ENCODE measurements at places on chromosomes 7 and 10.

DNA sequence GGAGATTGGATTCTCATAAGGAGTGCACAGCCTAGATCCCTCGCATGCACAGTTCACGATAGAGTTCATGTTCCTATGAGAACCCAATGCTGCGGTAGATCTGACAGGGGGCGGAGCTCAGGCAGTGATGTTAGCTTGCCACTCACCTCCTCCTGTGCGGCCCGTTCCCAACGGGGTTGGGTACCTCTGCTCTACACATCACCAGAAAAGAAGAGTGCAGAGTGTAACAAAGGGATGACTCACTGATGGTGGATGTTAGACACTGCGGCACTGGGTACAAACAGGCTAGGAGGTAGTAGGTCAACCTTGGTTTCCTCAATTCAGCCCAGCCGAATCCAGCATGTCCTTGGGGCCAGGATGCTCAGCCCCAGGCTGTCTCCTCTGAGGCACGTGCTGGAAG is 66.8 kb upstream of the CHST15 start:
- DNase-seq = no peak

- DNase-seq = no peak
Measured at GRCh38 chr7:18829858-18830285, 287.6 kb downstream of the TWIST1 start.

DNA sequence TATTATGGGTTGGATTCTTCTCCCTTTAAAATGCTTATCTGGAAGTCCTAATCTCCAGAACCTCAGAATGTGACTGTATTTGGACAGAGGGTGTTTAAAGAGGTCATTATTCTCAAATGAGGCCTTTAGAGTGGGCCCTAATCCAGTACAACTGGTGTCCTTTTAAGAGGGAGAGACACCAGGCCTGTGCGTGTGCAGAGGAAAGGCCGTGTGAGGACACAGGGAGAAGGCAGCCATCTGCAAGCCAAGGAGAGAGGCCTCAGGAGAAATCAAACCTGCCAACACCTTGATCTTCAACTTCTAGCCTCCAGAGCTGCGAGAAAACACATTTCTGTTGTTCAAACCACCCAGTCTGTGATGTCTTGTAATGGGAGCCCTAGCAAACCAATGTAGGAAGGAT is 235.4 kb upstream of the MYO3A start:
- no peak for DNase-seq

- DNase-seq = no peak
Measured at GRCh38 chr10:118965096-118965495, 64.4 kb upstream of the NANOS1 start.

- no peak for DNase-seq
Measured at GRCh38 chr10:33365871-33366411, 31.5 kb upstream of the NRP1 start.

DNA sequence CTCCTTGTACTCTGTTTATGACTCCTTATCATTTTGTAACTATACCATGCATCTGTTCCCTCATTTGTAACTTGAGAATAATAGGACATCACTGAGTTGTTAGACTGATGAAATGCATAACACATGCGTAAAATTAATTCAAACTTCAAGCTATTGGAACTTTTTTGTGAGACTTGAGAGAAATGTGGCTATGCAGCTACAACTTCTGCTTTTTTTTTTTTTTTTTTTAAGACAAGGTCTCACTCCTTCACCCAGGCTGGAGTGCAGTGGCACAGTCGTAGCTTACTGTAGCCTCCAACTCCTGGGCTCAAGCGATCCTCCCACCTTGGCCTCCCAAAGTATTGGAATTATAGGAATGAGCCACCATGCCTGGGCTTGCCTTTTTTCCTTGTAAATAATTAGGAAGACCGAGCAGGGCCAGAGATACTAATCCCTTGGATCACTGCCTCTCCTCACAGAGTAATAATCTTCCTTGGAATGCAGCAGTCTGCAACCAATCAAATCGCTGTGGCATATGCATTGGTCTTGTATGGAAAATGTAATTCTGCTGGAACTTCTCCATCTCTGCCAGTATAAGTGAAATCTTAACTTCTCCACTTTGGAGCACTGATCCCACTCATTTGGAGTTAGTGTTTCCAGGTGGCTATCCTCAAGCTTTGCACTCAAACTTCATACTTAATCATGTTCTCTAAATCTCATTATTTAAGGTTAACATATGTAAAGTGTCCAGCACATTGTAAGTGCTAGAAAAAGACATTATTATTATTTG is 2.0 kb upstream of the PANK1 start:
- no peak for DNase-seq

- no peak for DNase-seq
Measured at GRCh38 chr7:127901895-127902703, 129.1 kb downstream of the LRRC4 start.

DNA sequence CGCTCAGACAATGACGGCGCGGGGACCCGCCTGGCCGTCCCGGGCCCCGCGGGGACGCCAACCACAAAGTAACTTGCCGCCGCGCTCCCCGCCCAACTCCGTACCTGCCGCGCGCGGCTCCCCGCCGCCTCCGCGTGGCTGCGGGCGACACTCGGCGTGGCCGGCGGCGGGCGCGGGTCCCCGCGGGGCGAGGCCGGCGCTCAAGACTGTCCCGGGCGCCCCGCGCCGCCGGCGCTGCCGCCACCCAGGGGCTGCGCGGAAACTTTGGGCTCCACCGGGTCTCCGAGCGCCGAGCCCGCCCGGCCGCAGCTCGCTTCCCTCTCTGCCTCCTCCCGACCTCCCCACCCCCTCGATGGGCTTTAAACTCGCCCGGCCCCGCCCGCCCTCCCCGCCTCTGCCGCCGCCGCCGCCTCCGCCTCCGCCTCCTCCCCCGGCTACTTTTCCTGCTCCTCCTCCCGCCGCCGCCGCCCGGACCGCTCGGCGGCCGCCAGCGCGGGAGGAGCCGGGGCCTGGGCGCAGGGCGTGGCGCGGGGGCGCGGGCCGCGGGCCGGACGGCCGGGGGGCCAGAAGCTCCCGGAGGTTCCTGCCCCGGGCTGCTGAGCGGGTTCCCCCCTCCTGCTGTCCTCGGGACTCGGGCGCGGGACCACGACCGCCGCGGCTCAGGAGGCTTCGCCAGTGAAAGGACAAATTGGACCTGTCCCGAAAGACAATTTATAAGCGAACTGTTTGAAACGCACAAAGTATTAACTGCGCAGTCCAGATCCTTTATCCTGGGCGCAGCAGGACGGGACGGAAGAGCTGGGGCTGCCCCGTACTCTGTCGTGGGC is 10.6 kb upstream of the GRB10 start:
- peak; percentile 33 for DNase-seq

- DNase-seq = no peak
Measured at GRCh38 chr7:43697690-43698089, 31.6 kb downstream of the COA1 start.

GRCh38 chr7:128934361-128935341 is 3.1 kb upstream of the IRF5 start:
- DNase-seq = no peak

DNA sequence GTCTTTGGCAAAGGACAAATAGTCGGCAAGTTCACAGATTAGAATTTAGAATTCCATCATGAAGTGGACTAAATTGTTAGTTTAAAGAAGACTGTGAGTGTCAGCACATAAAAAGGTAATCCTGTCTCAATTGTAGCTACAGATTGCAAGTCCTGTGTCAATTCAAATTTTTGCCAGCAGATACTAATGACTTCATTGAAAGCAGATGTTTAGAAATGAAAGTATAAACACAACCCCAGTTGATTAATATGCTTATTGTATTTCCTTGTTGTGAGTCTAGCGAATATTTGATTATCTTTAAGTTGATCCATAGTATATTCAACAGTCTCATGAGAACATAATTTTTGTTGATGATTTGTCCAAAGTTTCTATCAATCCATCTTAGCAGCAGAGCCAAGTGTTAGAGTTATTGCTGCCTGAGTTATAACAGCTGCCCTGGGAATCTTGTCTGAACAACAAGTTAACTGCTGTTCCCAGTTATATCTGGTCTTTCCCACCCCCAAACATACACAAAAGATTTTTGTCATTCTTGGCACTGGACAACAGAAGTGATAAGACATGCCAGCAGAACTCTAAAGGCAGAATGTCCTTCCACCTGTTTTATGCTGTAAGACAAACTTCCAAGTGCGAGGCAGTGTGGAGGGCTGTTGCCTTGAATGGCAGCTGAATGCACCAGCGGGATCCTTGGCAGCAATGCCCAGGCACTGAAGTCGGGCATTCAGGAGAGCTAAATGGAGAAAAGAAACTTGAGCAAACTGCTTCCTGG is 21.3 kb upstream of the HERPUD2 start:
- no peak for DNase-seq

GRCh38 chr10:60606343-60607080 is 171.8 kb upstream of the CDK1 start:
- no peak for DNase-seq

- DNase-seq = no peak
Measured at GRCh38 chr10:37992083-37992482, 15.6 kb upstream of the ZNF25 start.

DNA sequence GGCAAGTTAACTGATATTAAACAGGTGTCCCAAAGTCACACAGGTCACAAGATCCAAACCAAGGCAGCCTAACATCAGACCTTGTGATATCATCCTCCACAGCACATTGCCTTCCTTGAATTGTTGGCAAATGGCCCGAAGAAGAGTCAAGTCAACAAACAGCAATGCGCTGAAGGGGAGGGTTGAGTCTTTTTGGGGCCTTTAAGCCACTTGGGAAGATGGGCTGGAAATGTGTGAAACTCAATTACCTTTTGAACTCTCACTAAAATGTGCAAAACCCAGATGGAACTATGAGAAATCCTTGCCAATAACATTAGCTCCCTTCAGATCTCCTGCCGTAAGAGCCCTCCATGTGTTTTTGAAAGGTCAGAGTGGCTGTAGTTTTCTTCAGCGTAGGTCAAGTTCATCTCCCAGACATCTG is 47.9 kb upstream of the STK17A start:
- DNase-seq = no peak

- DNase-seq = no peak
Measured at GRCh38 chr7:137328373-137329120, 15.0 kb downstream of the PTN start.

- DNase-seq = no peak
Measured at GRCh38 chr10:73759512-73760115, 15.4 kb downstream of the SEC24C start.

GRCh38 chr10:73769396-73769795 is 12.5 kb upstream of the CHCHD1 start:
- no peak for DNase-seq

Data from activated naive CD4-positive, alpha-beta T cell treated with anti-CD3 and anti-CD28 coated beads, Interleukin-2, amount 50 U/mL, for 16 hours (primary cell).